ENCODE measurements at places on chromosomes 3 and 15.

GRCh38 chr3:37330466-37330865, 156.1 kb upstream of the LRRFIP2 start:
- no peak for DNase-seq

- DNase-seq: no peak
Measured at GRCh38 chr3:16666206-16666605, 61.0 kb upstream of the DAZL start.

GRCh38 chr3:34678575-34678974, 880.1 kb downstream of the PDCD6IP start:
- DNase-seq: no peak

DNA sequence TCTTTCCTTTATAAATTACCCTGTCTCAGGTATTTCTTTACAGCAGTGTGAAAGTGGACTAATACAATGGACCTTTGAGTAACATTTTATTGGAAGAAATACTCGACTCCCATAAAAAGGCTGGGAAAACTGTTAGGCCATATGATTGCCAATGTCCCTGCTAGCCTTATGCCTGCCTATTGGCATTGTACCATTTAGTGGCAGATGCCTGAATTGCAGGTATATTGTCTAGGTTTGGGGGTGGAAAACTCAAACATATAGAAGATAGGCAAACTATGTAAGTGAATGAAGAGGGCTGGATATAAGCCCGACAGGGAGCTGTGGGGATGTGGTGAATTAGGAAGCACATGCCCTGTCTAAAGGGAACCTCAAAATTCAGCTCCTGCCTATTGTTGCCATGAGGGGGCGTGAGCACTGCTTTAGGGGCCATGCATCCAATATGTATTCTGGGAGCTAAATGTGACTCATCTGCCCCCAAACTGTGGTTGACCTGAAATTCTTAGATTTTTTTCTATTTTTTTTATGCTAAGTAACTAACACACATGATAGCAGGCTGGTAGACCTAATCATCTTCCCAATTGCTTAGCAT, 65.2 kb upstream of the TRA2B start:
- DNase-seq: no peak

DNA sequence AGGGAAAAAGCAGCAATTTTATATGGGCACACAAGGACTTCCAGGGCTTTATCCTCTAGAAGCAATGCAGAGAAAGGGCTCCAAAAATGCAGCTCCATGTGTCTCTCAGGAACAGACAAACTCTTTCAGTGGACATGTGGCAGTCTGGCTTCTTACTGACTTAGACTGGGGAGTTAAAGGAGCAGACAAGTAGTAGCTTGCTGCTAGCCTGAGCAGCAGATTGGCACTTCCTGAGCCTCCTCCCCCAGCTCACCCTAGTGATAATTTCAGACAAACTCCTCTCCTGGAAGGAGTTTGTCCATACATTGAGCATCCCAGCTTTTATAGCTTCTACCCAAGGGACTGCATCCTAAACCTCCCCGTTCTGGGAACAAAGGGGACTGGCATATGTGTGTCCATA, 101.7 kb upstream of the MANF start:
- no peak for DNase-seq

- no peak for DNase-seq
Measured at GRCh38 chr15:95470529-95470928, 860.0 kb upstream of the NR2F2 start.
